Endothelial cell of umbilical vein (primary cell): ENCODE measurements at places on chromosomes 6 and 20.

GRCh38 chr20:32804022-32804715 lies 15.6 kb upstream of the MAPRE1 start:
- DNase-seq, result no peak

GRCh38 chr20:24703284-24703610 lies 233.8 kb downstream of the SYNDIG1 start:
- no peak for DNase-seq

DNA sequence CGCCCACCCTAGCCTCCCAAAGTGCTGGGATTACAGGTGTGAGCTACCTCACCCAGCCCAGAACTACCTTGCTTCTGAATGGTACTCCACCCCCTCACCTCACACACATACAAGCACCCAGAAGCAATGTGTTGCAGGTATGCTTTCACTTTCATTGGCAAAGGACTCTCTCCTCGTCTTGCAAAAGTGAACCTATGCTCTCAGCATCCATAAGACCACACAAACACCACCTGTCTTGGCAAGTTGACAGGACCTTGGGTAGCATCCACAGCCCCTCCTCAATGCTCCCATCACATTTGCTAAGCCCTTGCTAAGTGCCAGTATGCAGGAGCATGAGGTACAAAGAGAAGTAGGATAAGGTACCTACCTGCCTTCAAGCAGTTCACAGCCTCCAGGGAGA lies 3.7 kb downstream of the KIF13A start:
- DNase-seq, result no peak

- DNase-seq, result no peak
These were observed 125.1 kb upstream of the NXT1 start for GRCh38 chr20:23225407-23226060.

- DNase-seq, result no peak
These were observed 59.3 kb downstream of the DLL1 start for GRCh38 chr6:170231293-170232185.

DNA sequence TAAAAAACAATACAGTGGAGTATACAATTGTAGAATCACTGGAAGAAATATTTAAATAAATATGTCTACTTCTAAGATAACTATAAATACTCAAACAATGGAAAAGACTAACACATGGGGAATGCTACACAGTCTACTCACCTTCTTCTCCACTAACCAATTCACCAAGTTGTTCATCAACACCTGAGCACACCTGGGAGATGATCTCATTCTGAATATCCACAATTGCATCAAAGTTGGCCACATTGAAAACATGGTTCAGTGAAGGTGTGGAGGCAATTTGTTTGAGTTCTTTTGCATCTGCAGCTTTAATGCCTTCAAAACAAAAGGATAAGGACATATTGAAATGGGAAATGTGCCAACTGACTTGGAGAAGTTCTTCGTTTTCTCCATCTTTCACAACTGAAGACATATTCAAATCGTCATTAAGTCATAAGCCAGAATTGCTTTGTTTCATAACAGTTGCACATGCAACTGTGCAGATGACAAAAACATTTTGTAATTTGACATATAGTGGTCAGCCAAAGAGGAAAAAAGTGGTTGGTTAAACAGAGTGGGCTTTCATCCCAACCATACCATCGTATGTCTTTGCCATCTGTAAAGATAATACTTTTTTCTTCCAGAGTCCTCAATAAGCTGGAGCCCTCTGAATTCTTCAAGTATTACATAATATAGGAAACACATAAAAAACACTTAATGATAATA lies 17.5 kb downstream of the COL12A1 start:
- no peak for DNase-seq

GRCh38 chr6:150299873-150300485 lies 68.8 kb upstream of the IYD start:
- DNase-seq, result no peak

GRCh38 chr20:63495741-63496595 lies 2.9 kb downstream of the EEF1A2 start:
- peak; percentile 44 for DNase-seq

DNA sequence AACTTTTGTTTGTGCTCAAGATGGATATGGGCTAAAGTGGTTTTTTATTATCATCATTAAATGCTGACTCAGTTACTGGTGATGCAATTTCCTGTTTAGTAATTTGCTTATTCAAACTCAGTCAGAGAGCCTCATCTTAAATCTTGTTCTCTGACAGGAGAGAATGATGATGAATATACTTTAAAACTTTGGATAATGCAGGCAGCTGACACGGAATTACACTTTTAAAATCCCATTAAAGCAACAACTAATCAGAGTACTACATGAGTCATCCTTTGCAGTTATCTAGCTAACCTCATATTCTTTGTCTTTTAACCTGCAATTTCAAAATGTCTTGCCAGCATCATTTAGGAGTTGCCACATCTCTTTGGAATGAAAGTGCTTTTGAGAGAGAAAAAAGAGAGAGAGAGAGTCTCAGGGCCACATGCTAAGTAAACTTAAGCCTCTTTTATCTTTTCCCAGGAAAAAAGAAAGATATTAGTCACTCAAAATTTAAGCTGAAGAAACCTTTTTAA lies 9.2 kb upstream of the C6orf141 start:
- DNase-seq, result peak; percentile 67

DNA sequence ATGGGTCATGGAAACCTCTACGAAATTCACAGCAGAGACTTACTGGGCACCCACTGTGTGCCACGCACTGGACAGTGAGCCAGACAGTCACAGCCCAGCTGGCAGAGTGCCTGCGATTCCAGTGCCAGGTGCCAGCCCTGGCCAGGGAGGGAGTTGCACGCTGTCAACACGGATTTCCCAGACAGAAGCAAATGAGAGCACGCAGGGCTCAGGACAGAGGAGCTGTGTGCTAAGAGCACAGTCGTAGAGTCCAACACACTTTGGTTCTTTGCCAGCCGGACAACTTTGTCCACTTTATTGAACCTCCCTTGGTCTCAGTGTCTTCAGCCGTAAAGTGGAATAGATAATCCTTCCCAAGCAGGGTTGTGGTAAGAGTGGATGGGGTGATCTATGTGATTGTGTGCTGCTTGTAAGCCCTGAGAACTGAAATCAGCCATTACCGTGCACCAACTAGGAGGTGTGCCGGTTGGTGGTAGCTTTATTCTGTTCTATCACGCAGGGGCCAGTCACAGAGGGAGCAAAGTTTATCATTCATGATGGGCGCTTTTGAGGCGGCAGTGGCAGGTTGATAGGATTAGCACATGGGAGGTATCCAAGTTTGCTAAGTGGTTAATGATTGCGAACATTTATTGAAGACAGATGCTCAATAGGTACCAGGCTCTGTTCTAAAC lies 40.6 kb downstream of the SIRPA start:
- DNase-seq, result no peak

- no peak for DNase-seq
These were observed 467 bp downstream of the TREML4 start for GRCh38 chr6:41228616-41229015.

DNA sequence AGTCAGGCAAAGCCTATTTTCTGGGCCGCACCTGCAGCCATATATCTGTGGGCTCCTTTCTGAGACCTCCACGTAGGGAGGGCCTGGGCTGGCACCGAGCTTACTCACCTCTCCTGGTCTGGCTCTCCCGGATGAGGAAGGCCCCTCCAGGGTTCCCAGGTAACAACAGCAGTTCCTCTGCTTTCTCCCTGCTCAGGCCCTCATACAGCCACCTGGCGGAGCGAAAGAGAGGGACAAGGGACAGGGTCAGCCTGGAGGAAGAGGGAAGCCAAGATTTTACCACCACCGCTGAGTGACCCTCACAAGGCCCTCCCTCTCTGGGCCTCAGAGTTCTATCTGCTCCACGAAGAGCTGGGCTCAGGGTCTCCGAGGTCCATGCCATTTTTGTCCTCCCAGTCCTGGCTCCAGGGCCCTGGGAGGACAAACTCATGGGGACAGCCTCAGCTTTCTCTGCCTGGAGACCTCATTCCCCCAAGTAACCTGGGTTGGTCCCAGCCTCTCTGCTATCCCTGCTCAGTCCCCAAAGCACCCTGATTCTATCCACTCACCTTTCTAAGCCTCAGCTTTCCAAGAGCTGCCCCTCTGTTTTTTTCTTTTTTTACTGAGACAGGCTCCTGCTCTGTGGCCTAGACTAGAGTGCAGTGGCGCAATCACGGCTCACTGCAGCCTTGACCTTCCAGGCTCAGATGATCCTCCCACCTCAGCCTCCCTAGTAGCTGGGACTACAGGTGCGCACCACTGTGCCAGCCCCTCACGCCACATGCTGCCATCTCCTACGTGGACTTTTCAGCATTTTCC lies 13.3 kb downstream of the SLA2 start:
- DNase-seq, result no peak

GRCh38 chr20:31833130-31833930 lies 12.1 kb downstream of the FOXS1 start:
- DNase-seq, result peak; percentile 67

DNA sequence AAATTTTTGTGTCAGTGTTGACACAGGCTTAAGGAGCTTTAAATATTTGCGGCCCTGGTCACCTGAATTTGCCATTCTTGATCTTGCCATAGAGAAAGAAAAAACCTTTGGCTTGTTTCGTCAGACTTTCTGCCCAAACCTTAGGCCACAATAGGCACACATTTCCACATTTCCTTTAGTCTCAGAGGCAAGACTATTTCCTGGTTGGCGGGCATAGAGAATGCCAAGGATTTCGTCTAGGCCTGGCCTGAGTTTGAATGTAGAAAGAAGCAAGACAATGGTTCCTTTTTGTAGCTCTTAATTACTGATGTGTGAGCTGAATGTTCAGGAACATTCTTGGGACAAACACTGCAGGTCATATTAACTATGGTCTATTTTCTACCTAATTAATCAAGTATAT lies 108.1 kb downstream of the TRMT11 start:
- DNase-seq, result no peak

- DNase-seq, result no peak
These were observed 578.2 kb upstream of the NRSN1 start for GRCh38 chr6:23547851-23548250.

DNA sequence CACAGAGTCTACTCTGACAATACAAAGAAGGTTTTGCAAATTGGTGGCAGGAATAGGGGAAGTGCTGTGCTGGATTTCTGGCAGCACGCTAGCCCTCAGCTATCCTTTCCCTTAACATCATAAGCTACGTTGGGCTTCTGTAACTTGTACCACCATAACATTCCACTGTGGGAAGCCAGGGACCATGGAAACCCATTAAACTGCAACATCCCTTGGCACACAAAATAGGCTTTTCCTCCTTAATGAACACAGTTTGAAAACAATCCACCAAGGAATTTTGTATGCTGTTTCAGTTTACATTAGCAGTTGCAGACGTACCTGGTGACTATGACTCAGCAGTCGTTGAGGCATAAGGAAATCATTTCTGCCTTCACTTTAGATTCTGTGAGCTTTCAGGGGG lies 203.9 kb upstream of the RAB32 start:
- peak; percentile 71 for DNase-seq

DNA sequence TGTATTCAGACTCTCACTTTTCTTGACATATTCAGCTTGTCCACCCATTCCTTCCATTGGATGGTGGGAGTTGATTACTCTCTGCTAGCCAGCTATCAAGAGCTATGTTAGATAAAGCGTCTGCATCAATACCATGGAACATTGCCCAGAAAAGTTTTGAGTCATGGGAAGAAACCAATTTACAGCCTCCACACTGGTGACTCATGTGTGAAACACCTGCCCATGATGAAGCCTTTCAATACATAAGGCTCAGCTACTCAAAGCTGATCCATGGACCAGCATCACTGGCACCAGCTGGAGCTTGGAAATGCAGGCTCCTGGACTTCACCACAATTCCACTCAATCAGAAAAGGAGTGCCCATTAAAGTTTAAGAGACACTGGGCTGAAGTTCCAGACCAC lies 16.1 kb downstream of the PLA2G7 start:
- no peak for DNase-seq

DNA sequence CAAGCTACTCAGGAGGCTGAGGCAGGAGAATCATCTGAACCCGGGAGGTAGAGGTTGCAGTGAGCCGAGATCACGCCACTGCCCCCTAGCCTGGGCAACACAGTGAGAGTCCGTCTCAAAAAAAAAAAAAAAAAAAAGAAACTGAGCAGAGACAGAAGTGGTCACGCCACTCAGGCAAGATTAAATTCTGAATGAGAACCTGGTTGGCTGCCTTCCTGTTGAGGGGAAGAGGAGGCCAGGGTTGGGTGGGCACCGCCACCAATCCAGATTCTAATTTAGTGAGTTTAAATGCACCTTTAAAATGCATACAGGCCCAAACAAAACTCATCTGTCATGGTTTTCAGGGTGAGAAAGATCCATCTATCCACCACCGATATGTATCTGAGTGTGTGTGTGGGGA lies 23.7 kb upstream of the CCDC167 start:
- DNase-seq, result no peak

DNA sequence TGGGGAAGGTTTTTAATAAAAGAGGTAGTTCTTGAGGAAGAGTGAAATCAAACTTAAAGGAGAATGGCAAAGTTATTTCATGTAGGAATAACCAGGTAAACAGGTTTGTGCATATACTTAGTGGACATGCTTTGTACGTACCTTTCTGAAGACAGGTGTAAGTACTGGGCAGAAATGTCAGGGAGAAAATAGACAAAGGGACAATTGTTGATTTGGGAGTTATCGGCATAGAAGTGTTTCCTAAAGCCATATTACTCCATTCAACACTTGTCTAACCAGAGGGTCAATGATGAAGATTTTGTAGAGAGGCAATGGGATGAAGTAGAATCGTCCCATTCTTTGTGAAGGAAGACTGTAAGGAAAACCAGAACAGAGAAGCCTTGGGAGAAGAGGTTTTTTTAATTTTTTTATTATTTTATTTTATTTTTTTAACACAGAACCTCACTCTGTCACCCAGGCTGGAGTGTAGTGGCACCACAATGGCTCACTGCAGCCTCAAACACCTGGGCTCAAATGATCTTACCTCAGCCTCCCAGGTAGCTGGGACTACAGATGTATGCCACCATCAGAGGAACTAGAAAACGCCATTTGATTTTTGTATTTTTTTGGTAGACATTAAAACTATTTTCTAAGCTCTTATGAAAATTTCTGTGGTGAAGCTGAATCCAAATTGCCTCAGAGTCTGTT lies 18.0 kb downstream of the SMAP1 start:
- no peak for DNase-seq

GRCh38 chr6:39228992-39229767 lies at the start of gene KCNK5:
KCNK5 (minus strand) TSS chr6:39229475; CDS start chr6:39229111, 364 bp downstream.
- peak; percentile 17 for DNase-seq

- no peak for DNase-seq
These were observed 75.5 kb upstream of the TNFAIP3 start for GRCh38 chr6:137791281-137792159.
